ENCODE measurements at places on chromosomes 2 and 18.

DNA sequence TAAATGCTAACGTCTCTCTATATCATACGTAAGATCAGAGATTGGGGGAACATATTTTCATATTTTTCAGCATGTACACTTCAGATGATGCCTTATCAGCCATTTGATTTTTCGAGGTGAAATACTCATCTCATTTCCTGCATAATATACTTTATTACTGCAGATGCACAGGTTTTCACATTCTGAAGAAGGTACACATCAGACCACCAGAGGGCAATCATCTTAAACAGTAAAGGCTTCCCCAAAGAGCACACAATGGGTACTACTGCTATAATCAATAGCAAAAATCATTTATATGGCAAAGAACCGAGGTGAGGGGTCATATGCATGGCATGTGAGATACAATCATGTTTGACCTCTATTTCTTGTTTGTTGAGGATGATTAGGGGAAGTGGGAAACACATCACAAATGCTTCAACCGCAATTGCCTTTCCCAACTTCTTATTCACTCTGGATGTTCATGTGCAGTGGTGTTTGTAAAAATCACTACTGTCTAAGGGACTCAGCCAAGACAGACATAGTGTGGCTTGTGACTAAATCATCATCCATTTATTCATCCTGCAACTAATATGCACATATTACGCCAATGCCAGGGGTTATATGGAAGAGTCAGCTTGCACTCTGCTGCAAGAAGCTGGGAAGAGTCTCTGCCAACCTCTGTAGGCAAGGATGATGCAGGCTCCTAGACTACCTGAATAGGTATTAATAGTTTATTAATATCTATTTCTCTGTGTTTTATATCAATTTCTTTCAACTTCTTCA, 118.7 kb downstream of the EPB41L3 start:
- peak; percentile 26 for DNase-seq

DNA sequence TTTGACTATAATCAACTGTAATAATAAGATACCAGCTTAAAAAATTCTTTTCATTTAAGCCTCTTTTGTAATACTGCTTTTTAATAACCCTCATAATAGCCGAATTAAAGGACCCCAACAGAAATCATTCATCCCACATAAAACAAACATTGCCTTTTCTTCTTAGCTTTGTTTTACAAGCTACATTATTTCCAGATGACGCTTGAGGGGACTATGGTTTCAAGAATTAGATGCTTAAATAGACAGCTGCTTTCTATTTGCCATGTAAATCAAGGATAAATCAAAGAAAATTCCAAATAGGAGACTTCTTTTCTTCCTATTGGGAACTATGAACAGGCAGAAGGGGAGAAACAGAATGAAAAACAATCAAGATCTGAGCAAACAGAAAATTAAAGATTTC, 200.7 kb upstream of the SMAD7 start:
- no peak for DNase-seq

DNA sequence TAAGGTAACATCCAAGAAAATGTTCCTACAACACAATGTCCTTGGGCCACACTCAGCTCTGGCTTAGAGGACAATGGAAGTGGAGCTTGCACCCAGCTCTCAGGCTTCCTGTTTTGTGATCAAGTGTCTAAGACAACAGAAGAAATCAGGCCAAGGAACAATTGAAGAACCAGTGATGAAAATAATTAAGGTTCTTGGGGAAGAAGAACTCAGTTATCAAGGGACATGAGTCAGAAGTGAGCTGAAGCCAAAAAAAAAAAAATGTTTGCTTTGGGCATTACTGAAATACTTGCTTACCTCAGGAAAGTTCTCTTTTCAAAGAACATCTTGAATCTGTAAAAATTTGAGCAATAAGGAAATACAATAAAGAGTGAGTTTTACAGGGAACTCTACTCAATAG, 299.0 kb downstream of the FBXO15 start:
- no peak for DNase-seq

DNA sequence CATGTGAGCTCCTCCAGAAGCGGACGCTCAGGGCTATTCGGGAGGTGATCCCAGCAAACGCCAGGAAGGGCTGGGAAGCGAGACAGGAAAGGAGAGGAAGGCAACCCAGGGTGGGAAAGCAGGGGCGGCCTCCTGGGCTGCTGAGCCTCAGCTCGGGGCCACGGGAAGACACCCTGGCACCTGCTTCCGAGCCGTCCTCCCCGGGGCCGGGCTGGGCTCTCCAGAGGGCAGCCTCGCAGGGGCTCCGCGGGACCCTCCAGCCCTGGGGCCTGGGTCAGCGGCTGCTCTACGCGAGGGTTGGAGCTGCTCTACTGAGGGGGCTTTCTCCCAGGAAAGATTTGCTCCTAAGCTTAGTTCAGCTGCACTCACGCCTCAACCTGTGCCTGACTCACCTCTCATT, 34.0 kb downstream of the TIMM21 start:
- DNase-seq, result no peak

DNA sequence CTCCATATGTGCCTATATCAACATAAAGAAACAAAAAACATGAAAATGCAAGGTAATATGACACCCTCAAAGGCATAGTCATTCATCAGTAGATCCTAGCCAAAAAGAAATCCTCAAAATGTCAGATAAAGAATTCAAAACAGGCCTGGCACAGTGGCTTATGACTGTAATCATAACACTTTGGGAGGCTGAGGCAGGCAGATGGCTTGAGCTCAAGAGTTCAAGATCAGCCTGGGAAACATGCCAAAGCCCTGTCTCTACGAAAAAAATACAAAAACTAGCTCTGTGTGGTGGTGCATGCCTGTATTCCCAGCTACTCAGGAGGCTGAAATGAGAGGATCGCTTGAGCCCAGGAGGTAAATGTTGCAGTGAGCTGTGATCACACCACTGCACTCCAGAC, 284.6 kb upstream of the KLHL29 start:
- no peak for DNase-seq

DNA sequence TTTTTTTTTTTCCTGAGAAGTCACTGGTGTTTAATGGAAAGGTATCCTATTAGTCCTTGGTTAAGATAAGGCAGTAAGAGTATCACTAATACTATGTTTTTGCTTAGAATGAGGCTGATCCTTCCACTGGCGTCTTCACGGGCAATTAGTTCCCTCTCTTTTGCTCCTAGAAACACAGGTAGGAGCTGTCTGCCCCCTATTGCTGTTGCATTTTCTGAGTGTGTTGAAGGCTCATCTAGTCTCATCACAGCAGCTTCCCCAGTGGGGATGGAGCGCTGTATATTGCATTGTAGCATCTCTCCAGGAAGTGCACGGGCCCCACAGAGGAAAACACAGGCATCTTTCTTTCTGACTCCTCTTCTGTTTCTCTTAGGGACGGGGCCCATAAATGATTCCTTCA, 145.0 kb downstream of the NAPG start:
- DNase-seq, result no peak

GRCh38 chr18:29056800-29057199, 879.9 kb upstream of the CDH2 start:
- no peak for DNase-seq

GRCh38 chr2:232937278-232937906, 67.3 kb downstream of the SNORC start:
- no peak for DNase-seq

DNA sequence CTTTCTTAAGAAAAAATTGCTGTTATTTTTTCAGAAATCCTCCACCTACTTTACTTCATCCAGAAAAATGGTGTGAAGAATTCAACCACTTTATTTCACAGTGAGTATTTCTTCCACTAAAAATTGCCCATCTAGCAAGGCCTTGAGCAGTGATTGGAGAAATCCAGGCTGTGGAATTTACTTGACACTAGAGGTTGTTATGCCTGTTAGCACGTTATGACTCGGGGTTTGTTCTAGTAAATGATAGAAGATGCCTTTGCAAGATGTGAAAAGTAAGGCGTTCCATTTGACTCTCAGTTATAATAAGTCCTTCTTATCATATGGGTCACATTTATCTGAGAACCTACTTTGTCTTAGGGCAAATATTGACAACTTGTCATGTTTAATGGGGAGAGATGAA, 157.4 kb downstream of the MYO3B start:
- DNase-seq, result no peak

- no peak for DNase-seq
Observed at GRCh38 chr2:229416116-229416694, 145.1 kb upstream of the PID1 start.

DNA sequence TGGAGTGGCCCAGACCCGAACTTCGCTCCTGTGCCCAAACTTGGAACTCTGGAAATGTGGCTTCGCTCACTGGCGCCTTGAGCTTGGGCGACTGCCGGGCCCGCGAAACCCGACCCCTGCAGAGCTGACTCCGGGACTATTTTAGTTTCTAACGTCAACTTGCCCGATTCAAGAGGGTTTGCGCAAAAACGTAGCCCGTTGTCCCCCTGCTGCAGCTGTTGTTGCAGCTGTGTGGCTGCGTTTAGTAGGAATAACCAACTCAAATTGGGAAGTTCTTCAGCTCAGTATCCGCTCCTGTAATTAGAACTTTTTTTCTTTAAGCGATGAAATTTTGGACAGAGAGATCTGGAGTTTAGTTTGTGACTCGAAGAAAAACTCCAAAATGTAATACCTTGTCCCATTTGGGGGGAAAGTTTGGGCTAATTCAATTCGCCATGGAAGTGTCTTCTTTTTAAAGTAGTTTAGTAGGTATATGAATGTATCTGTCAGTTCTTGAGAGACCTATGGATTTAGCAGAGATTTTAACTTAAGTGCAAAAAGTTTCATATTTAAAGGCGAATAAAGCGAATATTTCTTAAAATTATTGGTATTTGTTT, 559 bp downstream of the MYL12A start:
- DNase-seq, result peak; percentile 70

GRCh38 chr2:1859671-1860450, 115.5 kb upstream of the PXDN start:
- no peak for DNase-seq

DNA sequence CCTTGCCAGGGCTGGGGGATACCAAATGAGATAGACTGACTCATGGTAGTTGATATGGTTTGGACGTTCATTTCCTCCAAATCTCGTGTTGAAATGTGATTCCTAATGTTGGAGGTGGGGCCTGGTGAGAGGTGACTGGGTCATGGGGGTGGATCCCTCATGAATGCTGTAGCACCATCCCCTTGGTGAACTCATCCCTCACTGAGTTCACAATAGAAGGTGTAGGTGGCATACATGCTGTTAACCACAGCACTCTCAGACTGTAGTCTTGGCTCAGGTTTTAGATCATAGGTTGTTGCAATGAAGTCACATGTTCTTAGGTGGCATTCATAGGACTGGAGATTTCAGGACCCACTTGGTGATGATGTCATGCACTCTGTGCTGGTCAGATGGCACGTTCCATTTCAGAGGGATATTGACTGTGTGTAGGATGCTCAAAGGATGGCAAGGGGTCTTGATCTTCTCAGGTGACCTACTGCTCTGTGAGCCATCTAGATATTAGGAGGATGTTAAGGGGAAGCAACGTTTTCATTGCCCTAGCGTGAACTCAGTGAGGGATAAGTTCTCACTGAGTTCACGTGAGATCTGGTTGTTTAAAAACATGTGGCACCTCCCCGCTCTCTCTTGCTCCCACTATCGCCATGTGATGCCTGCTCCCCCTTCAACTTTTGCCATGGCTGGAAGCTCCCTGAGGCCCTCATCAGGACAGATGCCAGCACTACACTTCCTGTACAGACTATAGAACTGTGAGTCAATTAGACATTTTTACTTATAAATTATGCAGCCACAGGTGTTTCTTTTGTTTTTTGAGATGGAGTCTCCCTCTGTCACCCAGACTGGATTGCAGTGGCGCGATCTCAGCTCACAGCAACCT, 73.8 kb upstream of the ACAA2 start:
- DNase-seq, result no peak

GRCh38 chr2:172929644-172930043, 146.0 kb upstream of the MAP3K20 start:
- no peak for DNase-seq

DNA sequence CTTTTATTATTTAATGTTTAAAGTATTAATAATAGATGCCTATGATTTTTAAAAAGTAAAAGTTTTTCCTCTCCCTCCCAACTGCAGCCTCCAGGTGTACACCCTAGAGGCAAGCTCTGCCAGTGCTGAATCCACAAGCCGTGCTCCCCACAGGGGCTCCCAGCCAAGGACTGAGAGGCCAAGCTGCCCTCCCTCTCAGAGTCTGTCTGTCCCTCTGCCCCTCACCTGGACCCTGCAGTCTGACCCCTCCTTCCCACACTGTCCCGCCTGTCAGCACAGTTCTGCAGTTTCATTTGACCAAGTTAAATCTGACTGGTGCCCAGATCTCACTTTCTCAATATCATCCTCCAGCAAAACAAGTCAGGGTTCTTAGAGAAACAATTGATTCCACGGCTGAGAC, 14.8 kb upstream of the PROC start:
- no peak for DNase-seq

Measured in CD4-positive, alpha-beta T cell (primary cell).